ENCODE measurements at places on chromosomes 6 and 20. TPM values are rescaled to one million over a fixed set of nuclear protein-coding genes. Genes with fewer than 3 reads are reported as not detected.
A peak's percentile ranks its signal among the peaks of the same experiment; 100 is the strongest.

GRCh38 chr6:72761761-72762160 lies 139.9 kb downstream of the KCNQ5 start:
- H3K4me1 ChIP-seq: no peaks in the 10 kb centered on the region
- no peak overlapping the region for H3K27ac ChIP-seq
- no peaks in the 10 kb centered on the region for H3K36me3 ChIP-seq
- no peaks in the 10 kb centered on the region for H3K27me3 ChIP-seq
- DNase-seq: no peak

The TMEM181 gene
- total RNA-seq: 23.7 TPM

- no peak for DNase-seq
- no peaks in the 10 kb centered on the region for H3K27me3 ChIP-seq
- no peak overlapping the region for H3K4me3 ChIP-seq
- H3K4me1 ChIP-seq: no peaks in the 10 kb centered on the region
Observed at GRCh38 chr20:60066438-60066823, 108.2 kb downstream of the CDH26 start.

The ECT2L gene
- total RNA-seq: 0.20 TPM

DNA sequence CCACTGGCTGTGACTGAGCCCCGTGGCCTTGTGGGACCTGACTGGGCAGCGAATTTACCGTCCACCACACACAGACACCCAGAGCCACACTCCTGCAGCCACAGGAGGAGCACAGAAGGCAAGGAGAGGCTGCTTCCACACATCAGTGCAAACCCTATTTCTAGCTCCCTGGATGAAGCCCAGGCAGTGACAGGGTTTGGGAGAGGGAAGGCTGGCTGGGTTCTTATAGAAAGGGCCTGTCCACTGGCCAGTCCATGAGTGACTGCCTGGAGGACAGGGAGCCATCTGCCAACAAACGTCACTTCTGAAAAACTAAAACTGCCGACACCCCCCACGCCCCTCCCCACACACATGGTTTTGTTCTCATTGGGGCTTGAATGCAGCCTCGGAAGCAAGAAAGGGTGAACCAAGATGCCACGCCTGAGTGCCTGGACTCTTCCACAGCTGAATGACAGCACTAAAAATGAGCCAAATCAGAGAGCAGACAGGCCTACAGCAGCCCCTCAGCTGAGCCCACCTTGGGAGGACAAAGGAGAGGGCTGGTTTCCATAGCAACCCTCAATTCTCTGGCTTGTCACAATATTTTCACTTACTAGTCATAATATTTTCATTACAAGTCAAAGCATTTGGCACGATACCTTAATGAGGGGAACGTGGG lies 38.4 kb downstream of the RRBP1 start:
- DNase-seq: peak; percentile 70
- H3K4me1 ChIP-seq: peaks cover 76% of the 10 kb centered on the region

DNA sequence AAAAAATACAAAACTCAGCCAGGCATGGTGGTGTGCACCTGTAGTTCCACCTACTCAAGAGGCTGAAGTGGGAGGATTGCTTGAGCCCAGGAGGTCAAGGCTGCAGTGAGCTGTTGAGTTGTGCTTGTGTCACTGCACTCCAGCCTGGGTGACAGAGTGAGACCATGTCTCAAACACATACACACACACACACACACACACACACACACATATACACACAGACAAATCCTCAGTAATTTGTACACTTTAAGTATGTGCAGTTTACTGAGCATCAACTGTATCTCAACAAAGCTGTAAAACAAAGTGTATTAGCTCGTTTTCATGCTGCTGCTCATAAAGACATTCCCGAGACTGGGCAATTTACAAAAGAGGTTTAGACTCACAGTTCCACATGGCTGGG lies 7.3 kb downstream of the TFB1M start:
- no peaks in the 10 kb centered on the region for H3K36me3 ChIP-seq
- no peaks in the 10 kb centered on the region for H3K27me3 ChIP-seq
- no peak for DNase-seq
- H3K4me1 ChIP-seq: no peaks in the 10 kb centered on the region
- no peak overlapping the region for H3K4me3 ChIP-seq
- no peak overlapping the region for H3K27ac ChIP-seq

The SALL4 gene
- 7.7 TPM for total RNA-seq

The PRR18 gene
- total RNA-seq: 0.67 TPM

The KIAA1755 gene
- 1.6 TPM for total RNA-seq

- H3K4me3 ChIP-seq: no peak overlapping the region
- H3K27me3 ChIP-seq: no peaks in the 10 kb centered on the region
- DNase-seq: no peak
- H3K36me3 ChIP-seq: peaks cover 5% of the 10 kb centered on the region
- no peaks in the 10 kb centered on the region for H3K4me1 ChIP-seq
- no peak overlapping the region for H3K27ac ChIP-seq
Observed at GRCh38 chr20:38995536-38996044, 33.4 kb downstream of the DHX35 start.

DNA sequence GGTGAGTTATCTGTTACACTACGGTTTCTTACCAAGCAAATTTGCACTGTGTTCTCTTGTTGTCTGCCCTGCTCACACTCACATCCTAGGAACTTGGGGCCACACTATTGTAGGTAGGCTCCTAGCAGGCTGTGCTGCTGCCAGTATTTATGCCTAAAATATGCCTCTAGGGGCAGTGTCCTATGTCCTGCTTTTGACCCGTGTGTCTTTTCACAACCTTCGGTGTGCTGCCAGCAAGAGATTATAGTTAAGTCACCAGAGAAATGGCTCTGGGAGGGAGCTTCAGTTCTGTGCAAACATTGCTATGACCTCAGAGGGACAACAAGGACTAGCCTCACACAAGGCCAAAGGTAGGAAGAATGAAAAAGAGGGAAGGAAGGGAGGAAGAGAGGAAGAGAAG lies 8.9 kb upstream of the TAAR5 start:
- no peak for DNase-seq
- H3K4me1 ChIP-seq: no peaks in the 10 kb centered on the region
- no peaks in the 10 kb centered on the region for H3K27me3 ChIP-seq
- H3K4me3 ChIP-seq: no peak overlapping the region

- peaks cover 28% of the 10 kb centered on the region for H3K4me1 ChIP-seq
- H3K4me3 ChIP-seq: no peak overlapping the region
- H3K27ac ChIP-seq: no peak overlapping the region
- DNase-seq: peak; percentile 29
Observed at GRCh38 chr20:35329435-35330139, 37.4 kb upstream of the FAM83C start.

DNA sequence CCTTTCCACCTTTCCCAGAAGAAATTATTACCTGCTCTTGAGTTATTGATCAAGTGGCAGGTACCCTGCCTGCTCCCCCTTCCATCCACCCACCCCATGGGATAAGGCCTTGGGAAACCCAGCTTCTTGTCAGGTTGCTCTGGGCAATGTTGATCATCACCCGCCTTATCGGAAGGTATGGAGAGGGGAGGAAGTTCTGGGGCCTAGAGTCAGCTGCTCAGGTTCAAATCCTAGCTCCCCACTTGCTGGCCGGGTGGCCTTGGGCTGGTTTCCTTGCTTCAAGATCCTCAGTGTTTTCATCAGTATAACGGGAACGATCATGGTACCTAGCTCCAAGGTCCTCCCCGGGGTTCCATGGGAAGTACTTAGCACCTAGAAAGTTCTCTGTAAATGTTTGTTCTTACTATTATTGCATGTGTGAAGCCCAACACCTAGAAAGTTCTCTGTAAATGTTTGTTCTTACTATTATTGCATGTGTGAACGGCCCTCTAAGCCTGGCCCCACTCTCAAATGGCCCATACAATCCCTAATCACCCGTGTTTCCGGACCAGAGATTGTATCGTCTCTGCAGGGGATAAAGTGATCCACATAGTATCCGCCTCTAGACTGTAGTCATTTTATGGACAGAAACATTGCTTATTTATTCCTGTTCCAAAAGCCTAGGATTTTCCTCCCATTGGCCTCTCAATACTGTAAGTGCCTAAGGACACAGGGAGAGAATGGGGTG lies 1.1 kb upstream of the PREX1 start:
- peaks cover 24% of the 10 kb centered on the region for H3K4me1 ChIP-seq
- H3K27ac ChIP-seq: peak overlapping the region; percentile 65
- no peaks in the 10 kb centered on the region for H3K36me3 ChIP-seq
- no peak for DNase-seq

DNA sequence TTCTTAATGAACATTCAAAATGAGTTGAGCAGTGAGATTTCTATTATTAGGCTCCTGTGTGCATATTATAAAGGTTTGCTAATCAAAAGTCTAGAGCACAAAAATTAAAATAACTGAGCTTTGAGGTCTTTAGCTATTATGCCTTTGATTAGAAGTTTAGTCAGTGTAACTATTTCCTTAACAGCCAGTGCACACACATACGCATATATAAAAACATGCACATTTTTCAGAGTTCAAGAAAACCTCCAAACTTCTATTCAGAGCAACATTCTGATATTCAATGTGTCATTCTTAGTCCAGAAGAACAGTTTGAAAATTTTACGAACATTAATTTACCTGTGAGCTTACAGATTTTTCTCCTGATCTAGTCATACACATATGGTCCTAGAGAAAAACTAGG lies 48.3 kb upstream of the MYB start:
- no peaks in the 10 kb centered on the region for H3K36me3 ChIP-seq
- no peak for DNase-seq
- H3K27me3 ChIP-seq: no peaks in the 10 kb centered on the region

The HLA-DRB5 gene
- 25.6 TPM for total RNA-seq

GRCh38 chr6:37357288-37357687 lies 3.5 kb downstream of the RNF8 start:
- DNase-seq: no peak
- no peaks in the 10 kb centered on the region for H3K4me1 ChIP-seq
- no peak overlapping the region for H3K27ac ChIP-seq
- no peak overlapping the region for H3K4me3 ChIP-seq
- peaks cover 5% of the 10 kb centered on the region for H3K36me3 ChIP-seq
- H3K27me3 ChIP-seq: no peaks in the 10 kb centered on the region
